Mammary epithelial cell (primary cell): ENCODE measurements at places on chromosomes 11 and 22. TPM values are rescaled to one million over a fixed set of nuclear protein-coding genes. Genes with fewer than 3 reads are reported as not detected.

DNA sequence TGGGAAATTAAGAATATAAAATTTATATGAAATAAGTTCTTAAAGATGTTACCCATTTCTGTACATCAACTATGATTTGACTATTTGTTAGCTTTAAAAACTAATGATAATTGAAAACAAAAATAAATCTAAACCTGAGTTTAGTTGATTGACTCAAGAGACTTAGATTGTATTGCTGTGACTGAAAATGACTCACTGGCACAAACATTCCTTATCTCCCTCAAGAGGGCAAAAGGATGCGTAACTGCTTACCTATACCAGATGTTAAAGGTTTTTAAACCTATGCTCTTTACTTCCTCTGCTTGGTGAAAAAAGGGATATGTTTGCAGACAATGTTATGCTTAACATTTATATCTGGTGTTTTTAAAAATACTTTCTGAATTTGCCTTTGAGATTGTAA, 30.3 kb downstream of the ATM start:
- peak; percentile 49 for DNase-seq

DNA sequence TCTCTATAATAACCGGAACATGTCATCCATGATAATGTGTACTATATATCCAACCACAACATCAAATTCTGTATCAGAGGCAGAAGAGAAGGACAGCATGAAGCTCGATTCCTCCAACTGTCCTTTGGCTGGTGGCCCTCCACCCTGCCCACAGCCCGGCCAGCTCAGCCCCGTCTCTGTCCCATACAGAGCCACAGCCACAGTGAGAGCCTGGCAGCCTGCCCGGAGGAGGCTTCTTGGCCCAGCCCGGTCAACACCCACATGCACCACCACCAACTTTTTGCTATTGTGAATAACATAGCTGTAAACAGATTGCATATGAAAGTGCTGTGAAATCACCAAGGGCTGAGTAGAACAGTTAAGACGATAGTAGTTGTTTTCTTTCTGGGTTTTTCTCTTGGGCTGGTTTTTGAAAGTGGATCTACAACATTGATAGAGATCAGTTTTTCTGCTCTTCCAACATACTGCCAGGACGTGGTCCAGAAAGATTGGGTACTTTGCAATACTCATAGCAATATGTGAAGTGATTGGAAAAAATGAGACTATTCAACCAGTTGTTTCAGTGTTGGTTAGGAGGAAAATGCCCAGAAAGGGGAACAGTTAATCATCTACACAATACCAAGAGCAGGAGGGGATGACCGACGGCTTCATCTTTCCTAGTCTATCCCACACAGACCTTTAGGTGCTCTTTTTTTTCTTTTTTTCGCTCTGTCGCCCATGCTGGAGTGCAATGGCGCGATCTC, 6.9 kb upstream of the TUBA8 start:
- no peak for DNase-seq

GRCh38 chr11:21321072-21321471, 651.7 kb downstream of the NELL1 start:
- DNase-seq: no peak

DNA sequence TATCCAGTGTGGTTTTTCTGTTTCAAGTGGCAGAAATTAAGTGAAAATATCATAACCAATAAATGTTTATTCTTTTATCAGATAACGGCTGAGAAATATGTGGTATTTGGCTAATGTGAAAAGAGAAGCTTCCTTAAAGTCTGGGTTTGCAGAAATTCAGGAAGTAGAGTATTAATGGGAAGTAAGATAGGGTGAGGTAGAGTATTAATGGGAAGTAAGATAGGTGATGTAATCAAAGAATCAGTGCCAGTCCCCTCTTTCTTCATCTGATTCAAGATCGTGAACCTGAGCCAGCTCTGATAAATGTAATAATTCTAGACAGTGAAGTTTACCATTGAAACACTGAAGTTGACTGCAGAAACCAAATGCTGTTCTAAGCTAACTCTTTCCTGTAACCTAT, 30.9 kb downstream of the TRPC6 start:
- DNase-seq: no peak

- no peak for DNase-seq
Measured at GRCh38 chr11:112300094-112300786, 39.6 kb upstream of the PLET1 start.

DNA sequence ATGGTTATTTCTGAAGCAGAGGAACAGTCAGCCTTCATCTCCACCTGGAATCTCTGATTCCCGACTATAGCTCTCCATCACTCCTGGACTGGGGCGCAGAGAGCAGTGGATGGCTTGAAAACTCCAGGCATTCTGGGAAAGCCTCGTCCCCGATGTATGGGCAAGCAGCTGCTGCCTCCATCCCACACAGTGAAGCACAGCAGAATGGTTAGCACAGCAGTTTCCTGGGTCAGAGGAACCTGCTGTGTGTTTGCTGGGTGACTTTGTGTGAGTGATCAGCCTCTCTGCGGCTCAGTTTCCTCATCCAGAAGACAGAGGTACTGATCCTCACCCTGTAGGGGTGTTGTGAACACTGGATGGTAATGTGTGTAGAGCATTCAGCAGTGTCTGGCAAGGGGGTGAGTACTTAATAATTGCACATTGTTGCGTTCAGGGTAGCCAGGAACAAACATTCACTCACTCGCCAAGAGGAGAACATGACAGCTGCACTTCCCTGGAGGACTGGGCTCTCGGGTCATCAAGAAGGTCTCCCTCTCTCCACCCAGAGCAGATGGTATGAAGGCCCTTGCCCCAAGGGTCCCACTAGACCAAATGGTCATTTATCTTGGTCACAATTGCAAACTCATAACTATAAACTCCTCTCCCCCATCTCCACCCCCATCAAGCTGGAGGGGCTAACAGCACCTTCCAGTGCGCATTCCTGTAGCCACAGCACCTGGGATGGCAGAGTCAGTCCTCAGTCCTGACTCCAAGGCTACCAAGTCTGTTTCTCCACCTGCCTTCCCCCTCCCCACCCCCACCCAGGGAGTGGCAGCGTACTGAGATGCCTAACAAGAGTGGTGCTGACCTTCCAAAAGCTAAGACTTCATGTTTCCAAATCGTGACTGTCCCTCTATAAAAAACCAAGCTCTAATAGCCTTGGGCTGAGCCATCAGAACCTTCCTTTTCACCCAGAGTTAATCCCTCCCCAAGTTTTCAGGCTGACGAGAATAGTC, 1.5 kb upstream of the CHST1 start:
- no peak for DNase-seq

The TM7SF2 gene
- total RNA-seq: 6.1 and 10.1 TPM in 2 replicates

The OR6T1 gene
- total RNA-seq: not detected in 2 replicates

The SCGB2A2 gene
- total RNA-seq: not detected in 2 replicates

The DMC1 gene
- total RNA-seq: 0.50 TPM

The CECR2 gene
- total RNA-seq: 0.50 TPM

The CYB5R2 gene
- total RNA-seq: 11.3 TPM

The ESAM gene
- 0.17 TPM for total RNA-seq
